GM12878 (cell line): ENCODE measurements at places on chromosomes 4 and X.

DNA sequence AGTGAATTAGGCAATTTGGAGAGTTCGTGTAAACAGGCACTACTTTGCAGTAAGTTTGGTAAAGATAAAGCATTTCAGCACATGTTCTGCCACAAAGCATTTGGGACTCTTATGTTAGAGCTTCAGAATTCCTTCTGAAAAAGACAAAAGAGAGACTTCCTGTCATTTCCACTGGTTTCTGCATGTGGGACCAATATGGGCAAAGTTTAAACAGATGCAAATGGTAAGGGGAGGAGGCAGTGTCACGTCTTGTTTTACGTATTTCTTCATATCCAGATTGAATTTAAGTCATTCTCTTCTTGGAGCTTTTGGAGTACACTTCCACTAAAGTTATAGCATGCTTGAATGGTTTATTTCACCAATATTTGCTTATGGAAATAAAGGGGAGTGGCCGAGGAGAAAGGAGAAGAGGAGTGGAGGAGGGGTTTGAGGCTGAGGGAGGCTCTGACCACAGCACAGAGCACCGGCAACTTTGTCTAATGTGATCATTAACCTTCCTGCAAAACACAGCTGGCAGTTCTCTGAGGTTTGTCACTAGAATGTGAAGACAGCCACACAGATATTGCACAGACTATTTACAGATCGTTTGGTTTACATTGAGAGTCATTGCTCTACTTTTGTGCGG is at the start of gene APELA:
Gene APELA (plus strand): TSS at position 479 of the 625 bp plus-strand sequence. CDS start 154 bp downstream, outside the sequence.
- peak; percentile 82 for DNase-seq

GRCh38 chr4:69126024-69126423 is 29.8 kb downstream of the UGT2B7 start:
- no peak for DNase-seq

DNA sequence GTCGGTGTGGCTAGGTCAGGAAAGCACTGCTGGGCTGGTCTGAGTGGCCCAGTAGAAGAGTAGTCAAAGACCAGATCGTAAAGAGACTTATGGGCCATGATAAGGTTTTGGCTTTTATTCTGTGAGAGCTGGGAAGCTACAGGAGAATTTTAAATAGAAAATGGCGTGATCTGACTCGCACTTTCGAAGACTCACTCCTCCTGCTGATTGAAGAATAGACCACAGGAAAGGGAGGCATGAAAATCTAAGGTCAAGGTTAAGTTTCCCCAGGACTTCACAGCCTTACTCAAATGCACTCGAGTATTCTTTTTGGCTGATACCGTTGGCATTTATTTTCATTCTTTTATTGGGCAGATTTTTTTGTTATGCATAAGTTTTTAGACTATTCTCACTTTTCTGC is 231.4 kb upstream of the ANKRD50 start:
- no peak for DNase-seq

- DNase-seq, result no peak
Measured at GRCh38 chr4:13920901-13921300, 293.4 kb upstream of the BOD1L1 start.

- DNase-seq, result no peak
Measured at GRCh38 chr4:134328741-134329140, 127.2 kb upstream of the PABPC4L start.

DNA sequence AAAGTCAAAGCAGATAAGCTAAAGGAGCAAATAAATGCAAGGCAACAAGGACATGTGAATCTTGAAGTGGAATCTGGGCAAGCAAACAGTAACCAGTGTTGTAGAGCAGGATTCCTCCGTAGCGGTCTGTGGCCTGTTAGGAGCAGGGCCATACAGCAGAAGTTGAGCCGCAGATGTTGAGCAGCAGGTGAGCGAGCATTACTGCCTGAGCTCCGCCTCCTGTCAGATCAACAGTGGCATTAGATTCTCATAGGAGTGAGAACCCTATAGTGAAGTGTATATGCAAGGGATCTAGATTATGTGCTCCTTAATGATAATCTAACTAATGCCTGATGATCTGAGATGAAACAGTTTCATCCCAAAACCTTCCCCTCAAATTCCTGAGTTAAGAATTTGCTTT is 550.7 kb downstream of the ADGRL3 start:
- DNase-seq, result no peak

DNA sequence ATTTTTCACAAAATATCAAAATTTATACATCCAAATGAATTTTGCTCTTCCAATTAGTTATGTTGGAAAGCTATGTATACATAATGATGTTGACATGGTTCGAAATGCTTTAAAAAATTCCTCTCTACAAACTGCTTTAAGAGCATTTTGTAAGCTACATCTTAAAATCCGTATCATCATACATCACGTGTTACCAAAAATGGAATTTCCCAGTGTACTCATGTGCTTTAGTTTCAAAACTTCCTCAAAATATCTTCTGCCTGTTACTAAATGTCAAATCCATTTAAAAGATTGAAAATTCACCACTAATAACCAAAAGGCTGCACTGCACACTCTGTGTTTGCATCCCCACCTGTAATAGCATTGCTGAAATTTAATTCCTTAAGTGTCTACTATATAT is 87.9 kb downstream of the WDFY3 start:
- no peak for DNase-seq

GRCh38 chr4:15898902-15899301 is 39.6 kb downstream of the FGFBP1 start:
- no peak for DNase-seq

DNA sequence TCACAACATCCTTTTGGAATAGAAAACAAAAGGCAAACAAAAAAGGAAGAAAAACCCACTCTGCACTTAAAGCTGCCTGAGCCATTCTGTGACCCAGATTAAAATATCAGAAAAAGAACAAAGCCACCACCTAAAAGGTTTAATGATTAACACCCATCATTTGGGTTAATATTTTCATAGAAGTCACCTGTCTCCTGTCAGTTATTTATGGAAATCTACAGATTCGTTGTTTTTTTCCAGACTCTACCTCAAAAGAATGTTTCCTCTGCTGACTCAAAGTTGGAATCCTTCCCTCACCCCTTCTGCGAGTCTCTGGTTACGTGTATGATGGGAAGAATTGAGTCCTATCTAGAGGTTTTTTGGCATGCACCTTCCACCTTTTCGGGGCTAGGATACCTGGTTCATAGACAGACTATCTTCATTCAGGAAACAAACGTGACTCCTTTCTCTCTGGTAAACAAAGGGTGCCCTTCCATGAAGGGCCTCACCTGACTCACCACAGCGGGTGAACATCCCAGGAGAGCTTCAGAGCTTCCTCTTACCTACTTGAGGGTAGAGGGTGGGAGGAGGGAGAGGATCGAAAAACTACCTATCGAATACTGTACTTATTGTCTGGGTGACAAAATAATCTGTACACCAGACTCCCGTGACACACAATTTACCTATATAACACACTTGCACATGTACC is 19.6 kb upstream of the CA5B start:
- no peak for DNase-seq

GRCh38 chrX:77786365-77786680 is 307 bp upstream of the ATRX start:
- no peak for DNase-seq

DNA sequence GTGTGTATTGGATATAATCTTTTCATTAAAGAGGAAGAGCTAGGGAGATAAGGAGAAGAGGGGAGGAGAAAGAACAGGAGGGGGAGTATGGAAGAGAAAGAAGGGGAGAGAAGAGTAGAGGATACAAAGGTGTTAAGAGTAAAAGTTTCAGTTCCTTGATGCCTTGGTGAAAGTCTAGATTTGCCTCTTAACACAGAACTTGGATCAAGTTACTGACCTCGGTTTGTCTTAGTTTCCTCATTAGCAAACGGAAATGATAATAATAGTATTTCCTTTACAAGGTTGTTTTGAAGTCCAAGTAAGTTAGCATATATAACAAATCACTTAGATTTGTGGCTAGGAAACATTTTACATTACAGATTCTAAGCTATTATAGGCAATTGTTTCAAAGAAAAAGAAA is 287.1 kb downstream of the PPARGC1A start:
- DNase-seq, result no peak

DNA sequence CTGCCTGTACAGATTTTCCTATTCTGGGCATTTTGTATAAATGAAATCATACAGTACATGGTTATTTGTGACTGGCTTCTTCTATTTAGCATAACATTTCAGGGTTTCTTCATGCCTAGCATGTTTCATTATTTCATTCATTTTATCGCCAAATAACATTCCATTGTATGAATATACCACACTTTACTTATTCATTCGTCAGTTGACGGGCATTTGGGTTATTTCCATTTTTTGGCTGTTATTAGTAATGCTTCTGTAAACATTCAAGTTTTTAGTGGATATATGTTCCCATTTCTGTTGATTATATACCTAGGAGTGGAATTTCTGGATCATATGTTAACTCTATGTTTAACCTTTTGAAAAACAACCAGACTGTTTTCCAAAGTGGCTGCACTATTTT is 47.5 kb downstream of the INTS12 start:
- no peak for DNase-seq

GRCh38 chr4:166363198-166363597 is 490.2 kb downstream of the TLL1 start:
- DNase-seq, result no peak

DNA sequence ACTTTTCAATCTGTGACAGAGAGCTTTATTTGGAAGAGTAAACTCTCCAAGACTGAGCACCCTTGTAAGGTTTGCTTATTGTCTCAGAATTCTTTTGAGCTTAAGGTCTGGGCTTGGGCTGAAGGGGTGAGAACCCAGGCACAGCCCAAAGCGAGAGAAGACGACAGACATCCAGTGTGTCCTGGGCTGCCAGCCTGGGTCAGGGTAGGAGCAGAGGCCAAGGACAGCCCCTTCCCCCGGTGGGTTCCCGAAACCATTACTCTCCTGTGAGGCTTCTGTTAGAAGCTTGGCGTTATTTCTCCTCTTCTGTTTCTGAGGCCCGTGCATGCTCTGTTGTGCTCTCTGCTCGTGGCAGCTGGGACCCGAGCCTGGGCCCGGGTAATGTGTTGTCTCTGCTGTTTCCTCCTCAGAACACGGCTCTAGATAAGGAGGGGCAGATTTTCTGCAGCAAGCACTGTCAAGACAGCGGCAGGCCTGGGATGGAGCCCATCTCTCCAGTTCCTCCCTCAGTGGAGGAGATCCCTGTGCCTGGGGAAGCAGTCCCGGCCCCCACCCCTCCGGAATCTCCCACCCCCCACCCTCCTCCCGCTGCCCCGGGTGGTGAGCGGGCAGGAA is 177.5 kb downstream of the DCLK2 start:
- no peak for DNase-seq

- DNase-seq, result no peak
Measured at GRCh38 chr4:90152024-90152423, 24.8 kb downstream of the CCSER1 start.

DNA sequence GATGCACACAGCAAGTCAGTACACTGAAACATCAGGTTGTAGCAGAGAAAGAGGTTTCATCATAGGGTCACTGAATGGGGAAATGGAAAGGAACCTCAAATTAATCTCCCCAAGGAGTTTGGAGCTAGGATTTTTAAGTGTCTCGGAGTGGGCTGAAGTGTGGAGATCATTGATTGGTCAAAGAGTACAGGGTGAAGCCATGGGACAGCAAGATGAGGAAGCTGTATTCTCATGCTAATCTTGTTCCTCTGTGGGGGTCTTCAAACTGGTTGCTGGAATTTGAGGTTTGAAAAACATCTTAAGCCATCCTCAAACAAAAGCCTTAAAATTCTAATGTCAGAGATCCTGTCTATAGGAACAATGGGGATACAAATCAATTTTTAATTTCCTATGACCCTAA is 78.8 kb upstream of the TEX13A start:
- no peak for DNase-seq

DNA sequence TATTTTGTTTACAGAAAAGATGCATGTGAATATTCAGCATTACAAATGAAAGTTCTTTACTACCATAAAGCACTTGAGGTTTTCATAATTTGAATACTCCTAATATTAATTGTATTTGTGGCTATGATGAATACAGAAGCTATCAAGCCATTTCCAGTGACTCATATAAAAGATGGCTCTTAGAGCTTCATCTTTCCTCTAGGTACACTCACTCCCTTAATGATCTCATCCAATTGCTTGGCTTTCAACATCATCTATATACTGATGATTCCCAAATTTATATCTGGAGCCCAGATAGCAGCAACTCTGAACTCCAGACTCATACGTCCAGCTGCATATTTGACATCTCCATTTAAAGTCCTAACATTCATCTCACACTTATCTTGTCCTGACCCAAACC is 183.4 kb upstream of the FAM241A start:
- no peak for DNase-seq

DNA sequence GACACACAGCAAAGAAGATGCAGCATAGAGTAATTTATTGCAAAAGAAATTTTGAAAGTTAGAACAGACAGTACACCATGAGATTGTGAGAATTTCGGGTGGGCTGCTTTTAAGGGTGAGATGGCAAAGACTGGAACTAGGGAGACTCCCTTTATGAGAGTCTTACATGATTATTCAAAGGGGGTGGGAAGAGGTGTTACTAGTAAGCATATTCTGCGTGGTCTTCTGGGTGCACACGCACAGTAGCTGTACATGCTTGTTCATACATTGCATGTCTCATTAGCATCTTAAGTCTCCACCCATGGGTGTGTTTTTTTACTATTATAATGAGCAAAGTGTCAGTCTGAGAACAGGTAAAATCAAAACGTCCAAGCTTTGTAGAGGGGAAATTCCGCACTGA is 49.4 kb upstream of the USP38 start:
- DNase-seq, result no peak

DNA sequence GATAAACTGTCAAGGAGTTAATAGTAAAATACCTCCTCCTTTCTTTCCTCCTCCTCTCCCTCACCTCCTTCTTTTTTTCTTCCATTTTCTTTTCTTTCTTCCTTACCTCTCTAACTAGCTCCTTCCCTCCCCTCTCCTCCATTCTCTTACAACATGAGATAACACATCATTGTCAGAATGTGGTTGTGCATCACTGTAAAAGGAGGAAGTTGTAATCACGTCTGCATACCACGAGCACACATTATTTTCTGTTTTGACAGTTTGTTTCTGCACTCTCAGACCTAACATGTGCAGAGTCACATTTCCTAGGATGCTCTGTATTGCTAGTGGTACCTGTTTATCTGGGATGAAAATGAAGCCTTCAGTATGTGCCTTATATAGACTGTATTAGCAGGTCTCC is 9.1 kb downstream of the SLIT2 start:
- no peak for DNase-seq

GRCh38 chr4:55336138-55337034 is 9.7 kb upstream of the SRD5A3 start:
- no peak for DNase-seq

- DNase-seq, result no peak
Measured at GRCh38 chrX:40971736-40972135, 113.5 kb upstream of the USP9X start.

- DNase-seq, result no peak
Measured at GRCh38 chrX:4268676-4269075, 555.2 kb upstream of the PRKX start.
